Thoracic aorta (tissue), 2 donors: ENCODE measurements at places on chromosomes 12 and 14. TPM values are rescaled to one million over a fixed set of nuclear protein-coding genes. Genes with fewer than 3 reads are reported as not detected.

CD163L1 gene
- 2.5 TPM for total RNA-seq

TOMM20L gene
- not detected for total RNA-seq

EEA1 gene
- total RNA-seq, result 19.1 TPM

E2F7 gene
- total RNA-seq, result not detected

ZFYVE26 gene
- 32.5 TPM for total RNA-seq

SERPINA12 gene
- not detected for total RNA-seq

SLC41A2 gene
- 67.1 TPM for total RNA-seq
